ENCODE measurements at places on chromosomes 7 and 10.

DNA sequence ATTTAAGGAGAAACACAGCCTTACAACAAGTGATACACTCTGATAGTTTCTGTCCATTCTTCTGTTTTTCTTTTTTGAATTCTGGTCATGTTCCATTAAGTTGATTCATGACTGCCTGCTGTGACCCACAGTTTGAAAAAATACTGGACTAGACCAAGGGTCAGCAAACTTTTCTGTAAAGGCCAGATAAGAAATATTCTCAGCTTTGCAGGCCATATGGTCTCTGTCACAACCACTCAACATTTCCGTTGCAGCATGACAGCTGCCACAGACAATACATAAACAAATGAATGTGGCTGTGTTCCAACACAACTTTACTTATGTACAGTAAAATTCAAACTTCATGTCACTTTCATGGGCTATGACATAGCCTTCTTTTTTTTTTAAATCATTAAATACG lies 156.7 kb downstream of the PLXNA4 start:
- no peak for DNase-seq

- DNase-seq, result peak; percentile 47
Observed at GRCh38 chr10:5692461-5693358, 8.1 kb downstream of the TASOR2 start.

- DNase-seq, result no peak
Observed at GRCh38 chr7:151568956-151569940, 49.6 kb upstream of the RHEB start.

DNA sequence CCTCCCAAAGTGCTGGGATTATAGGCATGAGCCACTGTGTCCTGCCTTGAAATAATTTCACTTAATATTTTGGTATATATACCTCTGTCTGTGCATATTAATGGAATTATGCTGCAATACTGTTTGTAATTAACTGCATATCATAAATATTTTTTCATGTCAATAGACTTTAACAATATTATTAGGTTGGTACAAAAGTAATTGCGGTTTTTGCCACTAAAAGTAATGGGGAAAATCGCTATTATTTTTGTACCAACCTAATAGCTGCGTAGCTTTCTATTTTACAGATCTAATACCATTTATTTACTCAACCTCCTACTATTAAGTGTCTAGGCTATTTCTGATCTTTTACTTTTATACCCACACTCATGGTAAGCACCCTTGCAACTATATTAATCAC lies 3.9 kb upstream of the PDE6C start:
- no peak for DNase-seq

DNA sequence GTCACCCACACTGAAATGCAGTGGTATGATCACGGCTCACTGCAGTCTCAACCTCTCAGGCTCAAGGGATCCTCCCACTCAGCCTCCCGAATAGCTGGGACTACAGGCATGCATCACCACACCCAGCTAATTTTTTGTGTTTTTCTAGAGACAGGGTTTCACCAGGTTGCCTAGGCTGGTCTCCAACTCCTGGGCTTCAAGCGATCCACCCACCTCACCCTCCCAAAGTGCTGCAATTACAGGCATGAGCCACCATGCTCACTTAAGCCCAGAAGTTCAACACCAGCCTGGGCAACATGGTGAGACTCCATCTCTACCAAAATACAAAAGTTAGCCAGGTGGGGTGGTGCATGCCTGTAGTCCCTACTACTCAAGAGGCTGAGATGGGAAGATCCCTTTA lies 33.5 kb downstream of the GDI2 start:
- no peak for DNase-seq

DNA sequence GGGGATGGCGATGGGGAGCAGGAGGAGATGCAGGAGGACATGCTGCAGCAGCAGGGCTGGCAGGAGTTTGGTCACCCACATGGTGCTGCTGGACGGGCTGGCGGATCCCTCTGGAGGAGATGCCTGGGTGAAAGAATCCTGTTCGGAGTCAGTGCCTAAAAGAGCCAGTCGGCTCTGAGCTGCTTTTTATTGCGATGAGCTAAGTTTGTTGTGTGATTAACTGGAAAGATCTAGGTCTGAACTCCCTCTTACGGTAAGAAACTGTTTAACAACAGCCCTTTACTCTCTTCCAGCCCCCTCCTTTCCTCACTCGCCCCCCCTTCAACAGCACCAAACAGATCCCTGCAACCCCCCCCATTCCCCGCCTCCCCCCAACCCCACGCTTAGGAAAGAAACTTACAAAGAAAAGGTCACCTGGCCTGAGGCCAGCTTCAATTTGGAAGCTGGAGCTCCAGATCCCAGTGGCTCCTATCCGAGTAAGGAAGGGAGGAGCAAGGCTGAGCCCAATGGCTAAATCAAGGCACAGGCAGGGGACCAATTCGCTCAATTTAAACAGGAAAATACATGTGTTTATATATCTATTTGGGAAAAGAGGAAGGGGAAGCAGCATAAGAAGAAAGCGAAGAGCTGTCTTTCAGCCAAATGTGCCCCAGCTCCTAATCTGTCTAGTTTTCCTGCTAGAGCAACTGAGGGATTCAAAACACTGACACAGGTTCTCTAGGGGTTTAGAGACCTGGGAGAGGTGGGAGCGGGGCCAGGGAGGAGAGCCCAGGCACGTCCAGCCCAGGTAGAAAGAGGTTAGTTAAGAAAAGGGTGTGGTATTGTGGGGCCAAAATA lies at the start of gene HGF:
Gene HGF, minus strand, starts transcription at position 157 of the 837 bp plus-strand sequence. Its CDS starts 76 bp downstream, at position 81.
- no peak for DNase-seq

DNA sequence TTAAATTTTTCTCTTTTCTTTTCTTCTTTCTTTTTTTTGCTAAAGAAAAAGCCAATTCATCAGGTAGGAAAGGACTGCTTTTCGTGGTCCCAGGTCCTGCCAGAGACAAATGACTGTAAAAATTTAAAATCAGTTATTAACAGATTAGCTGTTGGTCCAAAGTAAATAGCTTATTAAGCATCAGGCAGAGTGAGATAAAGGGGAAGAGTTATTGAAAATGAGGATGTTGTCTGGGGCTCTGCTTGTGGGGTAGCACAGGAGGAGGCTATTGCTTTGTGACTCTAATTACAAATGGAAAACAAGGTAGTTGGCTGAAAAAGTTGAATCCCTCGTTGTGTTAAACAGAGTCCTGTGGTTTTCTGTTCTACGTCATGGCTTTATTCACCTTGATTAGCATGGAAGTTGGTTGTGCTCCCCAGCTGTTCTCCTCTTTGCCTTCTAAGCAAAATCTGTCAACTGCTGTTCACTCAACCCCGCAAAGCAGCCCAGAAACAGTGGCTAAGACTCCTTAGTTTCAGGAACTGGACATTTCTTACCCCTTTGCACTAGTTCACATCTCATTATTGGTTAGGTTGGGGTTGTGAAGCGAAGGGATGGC lies 128.9 kb downstream of the SNX10 start:
- DNase-seq, result no peak

- DNase-seq, result no peak
Observed at GRCh38 chr7:143027032-143027431, at the start of gene OR9A2. OR9A2 (minus strand) TSS chr7:143027132; CDS start chr7:143027132, 0 bp downstream.

GRCh38 chr10:88361494-88361893 lies 221.6 kb downstream of the RNLS start:
- DNase-seq, result no peak

GRCh38 chr10:125079091-125079600 lies 81.2 kb downstream of the CTBP2 start:
- DNase-seq, result no peak

GRCh38 chr10:78531088-78531487 lies 497.4 kb downstream of the RPS24 start:
- no peak for DNase-seq

DNA sequence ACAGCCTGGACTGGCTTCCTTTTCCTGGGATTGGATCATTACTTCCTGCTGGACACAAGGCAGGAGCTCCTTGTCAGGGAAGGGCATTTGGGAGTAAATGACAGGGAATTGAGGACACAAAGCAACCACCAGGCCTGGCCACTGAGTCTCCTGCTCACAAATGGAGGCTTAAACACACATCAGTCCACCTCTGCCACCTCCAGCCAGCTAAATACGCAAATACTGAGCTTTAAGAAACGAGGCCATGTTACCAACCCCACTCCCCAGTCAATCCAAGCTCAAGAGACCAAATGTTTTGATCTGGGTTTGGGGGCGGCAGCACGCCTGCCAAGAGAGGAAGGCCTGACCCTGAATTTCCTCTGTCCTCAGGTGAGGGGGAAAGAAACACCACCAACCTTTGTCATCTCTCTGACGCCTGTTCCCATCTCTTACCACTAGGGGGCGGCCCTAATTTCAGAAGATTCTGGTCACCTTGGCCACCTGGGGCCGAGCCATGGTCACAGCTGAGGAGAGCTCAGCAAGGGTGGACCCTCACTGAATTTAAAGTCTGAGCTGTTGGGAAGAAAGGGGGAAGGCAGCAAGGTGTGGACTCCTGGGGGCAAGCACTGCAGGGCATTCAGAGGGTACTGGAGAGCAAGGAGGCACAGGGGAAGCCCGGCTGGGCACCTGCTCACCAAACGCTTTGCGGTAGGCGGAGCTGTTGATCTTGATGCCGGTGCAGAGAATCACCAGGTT lies 16.5 kb downstream of the AIFM2 start:
- DNase-seq, result peak; percentile 30

- DNase-seq, result no peak
Observed at GRCh38 chr10:22560913-22561239, 153.5 kb downstream of the PIP4K2A start.

GRCh38 chr7:81957517-81957916 lies 187.7 kb upstream of the HGF start:
- no peak for DNase-seq

GRCh38 chr7:112452102-112452888 lies 2.0 kb downstream of the IFRD1 start:
- DNase-seq, result no peak

DNA sequence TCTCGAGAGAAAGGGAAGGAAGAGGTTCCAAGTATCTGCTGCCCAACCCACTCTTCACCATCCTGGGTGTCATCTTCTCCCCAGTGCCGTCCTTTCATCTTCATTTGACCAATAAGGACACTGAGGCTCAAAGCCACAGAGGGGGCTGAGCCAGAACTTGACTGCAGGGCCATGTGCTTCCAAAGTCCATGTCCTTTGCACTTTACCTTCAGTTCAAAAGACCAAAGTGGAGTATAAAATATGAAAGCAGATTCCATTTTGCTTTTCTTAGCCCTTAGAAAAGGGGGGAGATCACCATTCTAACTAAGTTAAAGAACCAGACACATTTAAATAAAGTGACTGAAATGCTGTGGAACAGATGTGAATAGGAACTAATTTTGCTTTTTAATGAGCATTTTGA lies 56.2 kb downstream of the JAZF1 start:
- no peak for DNase-seq

GRCh38 chr7:153004341-153004740 lies 244.8 kb downstream of the ACTR3B start:
- no peak for DNase-seq

DNA sequence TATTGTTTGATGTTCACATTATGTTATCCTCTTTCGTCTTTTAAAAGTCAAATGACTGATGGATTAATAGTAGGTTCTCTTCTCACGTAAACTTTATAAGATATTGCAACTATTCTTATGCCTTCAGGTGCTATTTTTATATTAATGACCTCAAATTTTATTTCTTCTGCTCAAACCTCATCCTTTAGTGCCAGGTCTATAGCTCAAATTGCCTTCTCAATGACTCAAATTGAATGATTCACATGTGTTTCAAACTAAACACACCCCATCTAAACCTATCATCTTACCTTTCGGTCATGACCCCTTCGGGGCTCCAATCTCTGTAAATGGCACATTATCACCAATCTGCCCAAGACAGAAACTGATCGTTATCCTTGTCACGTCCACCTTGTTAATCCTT lies 22.0 kb upstream of the LIPF start:
- DNase-seq, result no peak

DNA sequence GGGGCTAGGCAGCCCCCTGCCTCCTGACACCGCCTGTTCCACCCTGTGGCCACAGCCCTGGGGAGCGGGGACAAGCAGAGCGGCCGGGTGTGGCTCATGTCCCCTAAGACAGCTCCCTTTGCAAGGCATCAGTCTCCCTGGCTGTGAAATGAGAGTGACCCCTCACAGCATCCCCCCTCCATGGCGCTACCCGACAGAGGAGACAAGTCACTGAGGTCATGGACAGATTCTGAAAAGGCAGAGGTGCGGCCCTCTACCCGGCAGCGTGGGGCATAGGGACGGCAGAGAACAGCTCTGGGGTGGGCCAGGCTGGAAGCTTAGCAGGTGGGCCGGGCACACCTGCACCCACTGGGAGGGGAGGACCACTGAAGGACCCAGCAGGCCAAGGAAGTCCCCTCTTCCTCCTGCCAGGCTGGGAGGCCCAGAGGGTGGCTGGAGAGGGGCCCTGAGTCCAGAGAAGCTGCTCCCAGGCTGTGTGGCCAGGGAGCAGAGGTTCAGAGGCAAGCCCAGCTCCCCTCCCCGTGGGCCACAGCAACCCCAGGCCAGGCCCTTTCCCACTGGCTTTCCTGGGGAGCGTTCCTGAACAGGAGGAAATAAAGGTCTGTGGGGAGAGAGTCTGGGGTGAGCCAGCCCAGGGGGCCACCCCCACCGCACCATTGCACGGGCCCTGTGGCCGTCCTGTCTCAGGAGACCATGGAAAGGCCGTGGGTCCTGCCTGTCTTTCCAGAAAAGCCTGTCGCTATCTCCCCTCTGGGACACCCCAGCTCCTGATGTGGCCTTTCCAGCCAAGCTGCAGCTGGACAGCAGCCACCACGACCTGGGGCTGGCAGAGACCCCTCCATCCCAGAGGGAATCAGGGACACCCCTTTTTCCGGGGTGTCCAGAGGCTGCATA lies 1.7 kb downstream of the ADAP1 start:
- no peak for DNase-seq

GRCh38 chr7:91263384-91264045 lies 718 bp upstream of the FZD1 start:
- DNase-seq, result no peak

DNA sequence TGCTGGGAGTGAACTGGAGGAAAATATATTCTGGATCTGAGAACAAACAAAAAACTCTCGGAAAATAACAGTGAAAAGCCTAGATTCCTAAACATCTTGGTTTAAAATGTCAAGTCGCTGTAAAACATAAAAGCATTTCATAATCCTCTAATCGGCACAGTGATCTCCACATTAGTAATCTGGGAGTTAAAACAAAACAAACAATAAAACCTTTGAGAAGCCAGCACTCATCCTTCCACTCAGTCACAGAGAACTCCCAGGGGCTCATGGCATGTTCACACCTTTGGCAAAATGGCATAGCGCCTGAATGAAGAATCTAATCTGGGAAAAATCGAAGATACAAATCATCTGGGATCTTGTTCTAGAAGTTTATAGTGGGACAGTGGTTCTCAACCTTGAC lies 24.1 kb upstream of the HPS1 start:
- no peak for DNase-seq

- no peak for DNase-seq
Observed at GRCh38 chr7:2175514-2175913, 57.2 kb downstream of the MAD1L1 start.

All from T-helper 2 cell (primary cell).